ENCODE measurements at places on chromosomes 6 and 20. TPM values are rescaled to one million over a fixed set of nuclear protein-coding genes. Genes with fewer than 3 reads are reported as not detected.
A peak's percentile ranks its signal among the peaks of the same experiment; 100 is the strongest.

RCAN2 gene
- polyA plus RNA-seq = 75.3 TPM

SLC17A3 gene
- 0.35 TPM for polyA plus RNA-seq

PAX1 gene
- not detected for polyA plus RNA-seq

- no peak overlapping the region for H3K27ac ChIP-seq
- H3K36me3 ChIP-seq = no peaks in the 10 kb centered on the region
- no peak overlapping the region for H3K4me3 ChIP-seq
- DNase-seq = no peak
These were observed 102.6 kb upstream of the DUSP22 start for GRCh38 chr6:189676-190075.

DNA sequence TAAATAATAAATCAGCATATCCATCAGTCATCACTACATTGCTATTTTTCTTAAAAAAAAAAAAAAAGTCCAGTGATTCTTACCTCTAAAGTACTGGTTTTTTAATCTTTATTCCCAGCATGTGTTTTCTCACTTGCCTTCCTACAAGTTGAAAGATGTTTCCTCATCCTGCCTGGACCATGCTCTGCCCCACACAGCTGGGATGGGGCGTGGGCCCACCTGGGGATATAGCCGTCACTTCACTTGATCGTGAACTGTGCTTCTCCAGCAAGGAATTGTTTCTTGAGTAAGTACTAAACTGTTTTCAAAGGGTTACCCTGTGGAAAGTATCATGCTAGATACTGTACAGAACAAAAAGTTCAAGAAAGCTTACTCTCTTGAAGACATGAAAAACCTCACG, 212.6 kb upstream of the HTR1E start:
- H3K36me3 ChIP-seq = no peaks in the 10 kb centered on the region
- H3K27me3 ChIP-seq = no peaks in the 10 kb centered on the region
- no peak for DNase-seq
- H3K4me3 ChIP-seq = no peak overlapping the region

- no peak overlapping the region for H3K4me3 ChIP-seq
- DNase-seq = peak; percentile 35
- H3K4me1 ChIP-seq = no peaks in the 10 kb centered on the region
- H3K27me3 ChIP-seq = no peaks in the 10 kb centered on the region
These were observed 423.3 kb downstream of the QKI start for GRCh38 chr6:163837691-163838431.

DNA sequence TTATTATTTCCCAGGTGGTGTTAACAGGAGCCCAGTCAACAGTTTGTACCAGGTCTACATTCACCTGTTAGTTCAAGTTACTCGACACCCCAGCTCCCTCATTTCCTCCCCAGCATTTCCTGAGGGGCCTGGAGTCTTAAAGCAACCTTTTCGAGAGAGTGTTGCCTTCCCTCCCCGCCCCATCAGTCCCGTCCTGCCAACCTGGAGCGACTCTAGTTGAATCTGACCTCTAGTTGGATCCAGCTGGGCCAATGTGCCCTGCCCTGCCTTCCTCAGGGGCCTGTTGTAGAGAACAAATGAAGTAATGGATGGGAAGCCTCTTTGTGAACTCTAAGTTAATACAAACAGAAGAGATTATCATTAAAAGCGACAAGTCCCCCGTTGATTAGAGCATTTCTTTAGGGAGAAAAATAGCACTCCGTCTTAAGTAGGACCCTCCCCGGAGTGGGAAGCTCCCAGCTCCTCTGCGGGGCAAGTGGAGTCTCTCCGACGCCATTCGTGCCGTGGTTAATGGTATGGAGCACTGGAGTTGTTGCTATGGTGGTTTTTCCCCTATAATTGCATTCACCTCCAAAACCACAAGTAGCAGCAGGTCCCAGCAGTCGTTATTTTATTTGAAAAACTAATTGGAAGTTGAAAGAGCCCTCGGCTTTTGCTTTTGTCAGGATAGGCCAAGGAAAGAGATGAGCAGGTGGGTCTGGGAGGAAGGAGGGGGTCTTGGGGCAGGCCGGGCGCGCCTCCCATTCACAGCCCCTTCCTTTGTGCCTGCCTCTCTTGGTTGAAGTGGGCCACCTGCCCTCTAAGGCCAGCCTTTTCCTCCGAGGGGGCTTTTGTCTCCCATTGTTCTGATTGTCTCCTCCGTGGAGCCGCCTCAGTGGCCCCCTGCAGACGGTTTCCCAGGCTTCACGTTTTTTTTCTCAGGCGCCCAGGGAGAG, 16.1 kb downstream of the GHRH start:
- no peaks in the 10 kb centered on the region for H3K4me1 ChIP-seq
- no peaks in the 10 kb centered on the region for H3K27me3 ChIP-seq
- no peak overlapping the region for H3K27ac ChIP-seq
- no peak overlapping the region for H3K4me3 ChIP-seq
- H3K36me3 ChIP-seq = no peaks in the 10 kb centered on the region

GRCh38 chr6:170005665-170006064, 254.2 kb downstream of the ERMARD start:
- DNase-seq = no peak
- no peaks in the 10 kb centered on the region for H3K27me3 ChIP-seq
- H3K4me3 ChIP-seq = no peak overlapping the region
- H3K4me1 ChIP-seq = no peaks in the 10 kb centered on the region
- no peaks in the 10 kb centered on the region for H3K36me3 ChIP-seq

All from ovary (tissue), 10 donors.